ENCODE measurements at places on chromosomes 7 and 10.

DNA sequence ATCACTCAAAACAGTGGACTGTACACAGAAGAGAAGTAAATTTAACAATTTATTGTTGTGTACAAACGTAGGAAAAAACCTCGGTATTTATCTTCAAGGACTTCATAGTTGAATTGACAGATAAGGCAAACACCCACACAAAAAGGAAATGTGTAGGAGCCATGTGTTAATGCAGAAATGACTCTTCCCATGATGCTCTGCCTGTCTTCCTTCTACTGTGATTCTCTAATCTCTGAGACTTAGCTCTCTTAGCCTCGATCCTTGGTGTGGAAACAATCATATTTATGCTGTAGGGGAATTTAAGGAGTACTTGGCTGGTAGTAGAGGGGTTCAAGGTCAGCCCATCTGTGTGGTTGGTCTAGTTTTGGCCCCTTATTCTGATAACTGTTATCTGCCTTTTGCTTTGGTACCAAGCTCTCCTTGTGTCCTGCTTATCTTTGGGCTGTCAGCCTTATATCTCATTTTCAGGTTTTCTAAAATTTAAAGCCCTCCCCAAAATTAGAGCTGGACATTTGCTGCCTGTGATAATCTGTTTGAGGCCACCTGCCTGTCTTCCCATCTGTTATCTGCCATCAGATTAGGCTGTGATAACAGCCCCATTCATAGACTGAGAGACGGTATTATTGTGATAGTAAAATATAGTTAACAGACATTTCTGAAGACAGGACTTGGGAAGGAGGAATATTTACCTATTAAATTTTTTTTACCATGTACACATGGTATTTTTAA, 81.7 kb downstream of the GPR85 start:
- DNase-seq: no peak

DNA sequence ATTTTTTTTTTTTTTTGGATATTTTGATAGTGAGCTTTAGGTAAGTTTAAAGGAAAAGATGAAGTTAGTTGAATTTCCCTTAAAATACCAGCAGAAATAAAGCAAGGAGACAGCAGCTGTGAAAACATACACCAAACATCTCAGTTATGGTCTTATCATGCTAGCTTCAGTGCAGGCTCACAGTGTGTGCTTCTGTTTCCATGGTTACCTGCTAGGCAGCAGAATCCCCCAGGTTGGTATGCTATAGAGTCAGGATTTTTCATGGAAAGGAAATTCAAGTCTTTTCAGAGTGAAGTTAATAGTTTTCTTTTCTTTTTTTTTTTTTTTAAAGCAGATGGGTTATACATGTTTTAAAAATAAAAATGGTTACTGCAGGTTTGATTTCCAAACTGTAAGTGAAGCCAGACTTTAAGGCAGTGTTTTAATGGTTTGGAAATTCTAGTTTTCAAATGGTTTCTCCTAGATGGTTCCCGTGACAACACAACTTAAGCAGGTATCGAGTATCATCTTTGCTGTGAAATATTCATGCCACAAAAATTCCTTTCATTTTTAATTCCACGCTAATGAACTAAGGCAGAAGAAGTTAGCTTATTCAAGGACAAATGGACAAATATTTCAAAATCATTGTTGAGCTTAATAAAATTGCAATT, 230.9 kb downstream of the BICC1 start:
- no peak for DNase-seq

DNA sequence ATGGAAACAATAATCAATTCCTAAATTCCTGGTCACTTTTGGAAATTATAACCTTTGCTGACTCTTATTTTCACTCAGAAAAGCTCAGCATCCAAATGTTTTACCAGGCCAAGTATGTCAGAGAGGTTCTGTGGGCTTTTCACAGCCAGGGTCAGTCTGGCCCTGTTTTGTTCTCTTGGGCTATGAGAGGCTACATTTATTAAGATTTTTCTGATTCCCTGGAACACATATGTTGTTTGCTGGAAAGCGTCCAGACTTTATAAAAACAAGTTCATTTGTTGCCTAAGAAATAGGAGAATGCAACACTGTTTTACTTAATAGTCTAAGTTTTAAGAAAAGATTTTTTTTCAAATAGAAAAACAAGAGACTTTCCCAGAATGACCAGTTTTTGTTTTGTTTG, 238.4 kb upstream of the PLXDC2 start:
- DNase-seq: no peak

- no peak for DNase-seq
These were observed 252.3 kb downstream of the GATA3 start for GRCh38 chr10:8306685-8307364.

DNA sequence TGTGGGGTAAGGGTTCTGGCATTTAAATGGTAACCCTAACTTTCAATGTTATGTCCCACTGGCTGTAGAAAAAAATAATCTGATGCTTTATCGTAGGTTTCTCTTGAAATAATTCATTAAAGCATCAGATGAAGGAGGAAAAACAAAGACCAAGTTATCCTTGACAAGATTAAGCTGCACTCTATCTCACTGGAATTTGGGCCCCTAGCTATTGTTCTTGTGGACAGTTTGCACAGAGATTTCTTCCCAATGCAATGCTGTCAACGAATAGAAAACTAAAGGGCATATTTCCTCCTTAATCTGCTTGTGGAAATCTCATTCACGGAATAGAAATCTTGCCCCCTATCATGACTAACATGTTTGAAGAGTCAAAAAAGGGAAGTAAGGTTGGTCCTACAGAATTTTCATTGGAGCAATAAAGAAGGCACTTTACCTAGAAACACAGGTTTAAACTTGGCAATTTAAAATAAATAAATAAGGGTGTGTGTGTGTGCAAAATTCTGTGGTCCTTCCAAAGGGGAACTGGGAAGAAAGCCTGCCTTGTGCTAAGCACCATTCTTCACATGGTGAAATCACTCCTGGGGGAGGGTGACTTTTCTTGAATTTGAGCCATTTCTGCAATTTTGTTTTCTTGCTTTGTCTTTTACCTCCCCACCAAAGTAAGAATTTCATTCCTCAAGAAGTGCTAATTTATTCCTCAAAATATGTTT, 242.8 kb downstream of the GLI3 start:
- DNase-seq: no peak

GRCh38 chr10:43667317-43667731, 18.6 kb upstream of the ZNF32 start:
- no peak for DNase-seq

GRCh38 chr7:5567790-5568189, 144.2 kb upstream of the TNRC18 start:
- no peak for DNase-seq

DNA sequence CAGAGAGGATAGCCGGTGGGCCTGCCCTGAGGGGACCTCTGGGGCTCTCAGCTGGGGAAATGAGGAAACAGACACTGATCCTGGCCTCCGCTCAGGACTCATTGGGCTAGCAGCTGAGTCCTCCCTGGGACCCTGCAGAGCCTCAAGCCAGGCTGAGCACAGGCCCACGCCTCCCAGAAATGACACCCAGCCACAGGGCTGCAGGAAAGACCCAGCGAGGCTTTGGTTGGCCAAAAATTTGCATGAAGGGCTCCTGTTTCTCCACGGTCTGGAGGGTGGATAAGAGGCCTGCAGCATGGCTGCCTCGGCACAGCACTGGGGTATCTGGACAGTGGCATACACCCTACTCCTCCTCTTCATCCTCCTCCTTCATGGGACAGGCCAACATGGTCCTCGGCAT, 60.4 kb downstream of the ZNF33B start:
- no peak for DNase-seq

DNA sequence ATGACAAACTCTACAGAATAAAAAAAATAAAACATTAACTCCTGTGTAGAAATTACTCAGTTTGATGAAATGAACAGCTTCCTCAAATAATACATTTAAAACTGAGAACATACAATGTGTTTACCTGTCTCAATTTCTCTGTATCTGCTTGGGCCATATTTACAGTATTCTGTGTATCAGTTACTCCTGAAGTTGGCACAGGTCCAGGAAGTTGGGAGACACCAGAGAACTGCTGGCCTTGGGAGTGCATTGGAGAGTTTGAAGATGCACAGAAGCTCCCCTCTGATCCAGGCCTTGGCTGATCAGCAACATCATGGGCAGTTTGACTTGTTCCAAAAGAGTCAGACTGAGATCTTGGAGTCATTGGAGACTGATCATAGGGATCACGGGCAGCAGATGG, 155.1 kb downstream of the GALNT11 start:
- no peak for DNase-seq

DNA sequence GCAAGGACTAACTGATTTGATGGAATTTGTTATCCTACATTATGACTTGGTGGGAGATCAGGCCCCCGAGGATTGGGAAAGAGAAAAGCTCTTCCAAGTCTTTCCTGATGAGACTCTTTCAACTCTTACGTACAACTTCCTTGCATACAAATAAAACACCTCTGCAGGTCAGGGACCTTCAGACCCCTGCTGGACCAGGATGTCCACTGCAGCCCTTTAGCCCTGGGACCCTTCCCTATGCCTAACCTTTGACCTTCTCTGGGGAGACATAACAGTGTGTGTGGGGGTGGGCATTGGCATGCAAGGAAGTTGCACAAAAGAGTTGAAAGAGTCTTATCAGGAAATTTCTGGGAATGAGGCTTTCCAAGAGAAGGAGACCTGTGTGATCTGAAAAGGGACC, 859.4 kb downstream of the TYW1 start:
- no peak for DNase-seq

DNA sequence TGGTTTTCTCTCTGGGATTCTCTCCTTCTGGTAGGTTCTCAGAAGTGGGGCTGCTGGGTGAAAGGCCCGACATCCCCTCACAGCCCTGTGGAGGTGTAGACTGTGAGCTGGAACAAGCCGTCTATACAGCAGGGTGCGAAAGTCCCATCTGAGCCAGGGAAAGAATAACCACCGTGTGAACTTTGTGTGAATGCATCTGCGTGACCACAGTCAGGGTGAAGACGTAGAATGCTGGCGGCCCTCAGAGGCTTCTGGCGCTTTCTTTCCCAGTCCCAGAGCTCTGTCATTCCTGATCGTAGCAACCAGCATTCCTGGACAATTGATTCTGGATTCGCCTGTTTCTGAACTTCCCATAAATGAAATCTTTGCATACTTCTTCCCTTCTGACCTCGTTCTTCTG, 30.0 kb downstream of the ELFN1 start:
- DNase-seq: no peak

DNA sequence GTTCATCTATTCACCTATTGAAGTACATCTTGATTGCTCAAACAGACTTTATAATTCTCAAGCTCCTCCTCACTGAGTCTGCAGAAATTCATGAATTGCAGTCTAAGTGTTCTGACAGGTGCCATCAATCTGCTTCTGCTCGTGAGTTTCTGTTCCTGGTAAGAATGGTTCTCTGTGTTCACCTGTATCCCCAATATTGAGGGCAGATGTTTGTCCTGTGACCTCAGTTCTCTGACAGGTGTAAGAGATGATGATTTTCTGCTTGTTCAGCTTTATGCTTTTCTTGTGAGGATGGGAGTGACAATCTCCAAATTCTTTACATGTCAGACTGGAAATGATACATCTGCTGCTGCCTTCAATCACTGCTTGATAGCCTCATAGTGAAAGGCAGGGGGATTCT, 736.9 kb upstream of the COBL start:
- DNase-seq: no peak

DNA sequence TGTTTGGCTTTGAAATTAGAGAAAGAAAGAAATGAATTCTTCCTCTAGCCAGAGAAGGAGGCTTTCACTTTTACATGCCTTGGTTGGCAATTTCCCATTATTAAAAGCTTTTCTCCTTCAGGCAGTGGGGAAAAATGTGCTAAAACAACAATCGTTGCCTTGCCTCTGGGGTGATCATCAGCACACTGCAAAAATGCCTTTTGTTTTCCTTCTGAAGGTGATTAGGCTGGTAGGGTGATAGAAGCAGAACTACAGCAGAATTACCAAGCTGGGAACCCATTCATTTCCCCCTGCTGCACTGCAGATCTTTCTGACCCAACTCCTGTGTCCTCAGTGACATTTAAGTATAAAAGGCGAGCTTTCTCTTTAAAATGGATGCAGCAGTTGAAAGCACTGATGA, 22.2 kb downstream of the ANK3 start:
- no peak for DNase-seq

Measured in esophagus squamous epithelium (tissue), 5 donors.